ENCODE measurements at places on chromosomes 1 and 21.

GRCh38 chr1:111618081-111618480 lies 1.5 kb upstream of the RAP1A start:
- DNase-seq: no peak

GRCh38 chr21:43338951-43339350 lies 88.0 kb downstream of the SIK1 start:
- no peak for DNase-seq

- DNase-seq: no peak
Observed at GRCh38 chr1:205719762-205720161, 30.2 kb downstream of the NUCKS1 start.

- DNase-seq: no peak
Observed at GRCh38 chr21:42695697-42696380, 42.4 kb downstream of the PDE9A start.

GRCh38 chr1:178218550-178218949 lies 124.6 kb downstream of the RASAL2 start:
- DNase-seq: no peak

GRCh38 chr1:236741753-236742152 lies 53.3 kb upstream of the MTR start:
- no peak for DNase-seq

- DNase-seq: no peak
Observed at GRCh38 chr1:52238474-52238873, 96.6 kb downstream of the ZFYVE9 start.

- no peak for DNase-seq
Observed at GRCh38 chr1:240004086-240004749, 87.5 kb upstream of the FMN2 start.

GRCh38 chr1:42340093-42340492 lies 5.1 kb upstream of the FOXJ3 start:
- no peak for DNase-seq

GRCh38 chr1:201260236-201260590 lies 23.1 kb upstream of the PKP1 start:
- DNase-seq: no peak

- DNase-seq: no peak
Observed at GRCh38 chr1:93704052-93704451, 22.4 kb upstream of the BCAR3 start.

GRCh38 chr1:10979483-10979920 lies 33.0 kb upstream of the TARDBP start:
- no peak for DNase-seq

DNA sequence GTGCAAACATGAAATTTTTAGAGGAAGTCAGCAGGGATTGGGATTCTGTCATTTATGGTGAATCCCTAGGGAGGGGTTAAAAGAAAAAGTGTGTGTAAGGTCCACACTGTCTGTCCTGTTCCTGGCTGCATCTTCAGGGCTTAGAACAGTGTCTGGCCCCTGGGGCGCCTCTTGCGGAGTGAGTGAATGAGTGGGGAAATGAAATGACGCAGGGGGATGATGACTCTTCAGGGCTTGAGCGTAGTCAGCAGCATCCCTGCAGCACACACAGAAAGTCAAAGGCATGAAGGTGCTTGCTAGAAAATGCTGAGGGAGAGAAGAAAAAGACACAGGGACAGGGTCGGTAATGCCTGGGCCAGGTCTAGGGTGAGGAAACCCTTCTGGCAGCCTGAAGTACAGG lies 57.8 kb downstream of the PGBD5 start:
- DNase-seq: no peak

DNA sequence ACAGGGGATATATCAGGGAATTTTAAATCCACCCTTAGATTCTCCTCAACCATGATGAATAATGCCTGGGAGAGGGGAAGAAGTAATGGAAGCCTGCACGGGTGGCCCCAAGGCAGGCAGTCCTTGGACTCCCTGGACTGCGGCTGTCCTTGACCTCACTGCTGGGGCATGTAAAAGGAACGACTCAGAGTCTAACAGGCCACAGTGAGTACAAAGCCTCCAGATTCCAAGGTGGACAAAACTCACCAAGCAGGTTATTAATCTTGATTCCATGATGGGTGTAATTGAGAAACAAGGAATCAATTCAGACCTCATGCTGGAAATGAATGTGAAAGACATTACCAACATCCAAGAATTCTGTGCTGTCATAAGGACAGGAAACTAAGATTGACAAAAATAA lies 13.0 kb upstream of the ARHGAP29 start:
- DNase-seq: no peak

GRCh38 chr21:44739316-44739715 lies 27.9 kb upstream of the TSPEAR start:
- no peak for DNase-seq

- peak; percentile 87 for DNase-seq
Observed at GRCh38 chr1:111471012-111471411, 2.8 kb upstream of the C1orf162 start.

DNA sequence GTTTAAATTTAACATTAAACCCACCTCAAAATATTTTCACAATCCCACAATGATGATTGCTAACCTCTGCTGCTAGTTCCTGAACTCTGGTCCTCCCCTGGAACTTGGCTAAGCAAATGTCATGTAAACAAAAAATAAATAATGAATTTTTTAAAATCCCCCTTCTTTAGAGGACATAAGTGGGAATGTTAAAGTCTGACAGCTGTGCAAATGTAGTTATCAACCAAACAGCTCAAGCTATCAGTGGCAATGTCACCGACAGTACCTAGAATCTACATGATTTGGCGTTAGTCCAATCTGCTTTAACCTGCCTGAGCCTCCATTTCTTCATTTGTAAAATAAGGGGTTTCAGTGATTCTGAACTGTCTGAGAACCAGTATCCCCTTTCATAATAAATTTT lies 67.7 kb downstream of the GDAP2 start:
- DNase-seq: no peak

GRCh38 chr21:38639571-38640354 lies 141.5 kb upstream of the ERG start:
- DNase-seq: no peak

GRCh38 chr1:4106731-4107130 lies 206.7 kb upstream of the C1orf174 start:
- no peak for DNase-seq

GRCh38 chr1:114638910-114639309 lies 30.9 kb downstream of the DENND2C start:
- DNase-seq: no peak

- DNase-seq: no peak
Observed at GRCh38 chr1:5811419-5811818, 180.8 kb downstream of the NPHP4 start.

DNA sequence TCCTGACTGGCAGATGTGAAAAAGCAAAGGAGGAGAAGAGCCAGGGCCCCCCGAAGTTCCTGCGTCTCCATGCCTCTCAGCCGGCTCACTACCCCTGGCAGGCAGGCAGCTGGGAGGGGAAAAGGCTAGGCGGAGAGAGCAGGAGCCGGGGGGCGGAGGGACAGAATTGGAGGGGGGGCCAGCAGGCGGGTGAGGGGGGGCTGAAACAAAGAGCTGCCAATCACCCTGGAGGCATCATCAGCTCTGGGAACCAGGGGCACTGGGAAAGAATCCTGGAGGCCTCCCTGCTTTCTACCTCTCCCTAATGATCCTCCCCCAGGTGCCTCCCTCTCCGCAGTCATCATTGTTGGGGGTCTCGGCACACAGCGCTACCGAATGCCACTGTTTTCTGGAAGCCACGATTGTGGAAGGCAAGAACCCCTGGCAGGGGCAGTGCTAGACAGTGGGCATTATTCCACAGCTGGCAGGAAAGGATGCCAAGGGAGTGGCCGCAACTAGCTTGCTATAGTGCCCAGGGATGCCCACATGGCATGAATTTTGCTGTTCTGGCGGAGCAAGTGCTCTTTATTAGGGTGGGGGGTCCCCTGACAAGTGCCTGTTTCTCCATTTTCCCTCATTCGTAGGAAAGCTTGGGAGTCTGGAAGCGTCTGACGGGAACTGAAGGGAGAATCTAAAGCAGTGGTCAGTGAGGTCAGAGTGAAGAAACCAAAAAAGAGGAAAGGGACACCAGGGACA lies at the start of gene THBS3:
THBS3 (minus strand) TSS at position 92 of the 735 bp plus-strand sequence; CDS start at position 71, 21 bp downstream.
- DNase-seq: no peak

DNA sequence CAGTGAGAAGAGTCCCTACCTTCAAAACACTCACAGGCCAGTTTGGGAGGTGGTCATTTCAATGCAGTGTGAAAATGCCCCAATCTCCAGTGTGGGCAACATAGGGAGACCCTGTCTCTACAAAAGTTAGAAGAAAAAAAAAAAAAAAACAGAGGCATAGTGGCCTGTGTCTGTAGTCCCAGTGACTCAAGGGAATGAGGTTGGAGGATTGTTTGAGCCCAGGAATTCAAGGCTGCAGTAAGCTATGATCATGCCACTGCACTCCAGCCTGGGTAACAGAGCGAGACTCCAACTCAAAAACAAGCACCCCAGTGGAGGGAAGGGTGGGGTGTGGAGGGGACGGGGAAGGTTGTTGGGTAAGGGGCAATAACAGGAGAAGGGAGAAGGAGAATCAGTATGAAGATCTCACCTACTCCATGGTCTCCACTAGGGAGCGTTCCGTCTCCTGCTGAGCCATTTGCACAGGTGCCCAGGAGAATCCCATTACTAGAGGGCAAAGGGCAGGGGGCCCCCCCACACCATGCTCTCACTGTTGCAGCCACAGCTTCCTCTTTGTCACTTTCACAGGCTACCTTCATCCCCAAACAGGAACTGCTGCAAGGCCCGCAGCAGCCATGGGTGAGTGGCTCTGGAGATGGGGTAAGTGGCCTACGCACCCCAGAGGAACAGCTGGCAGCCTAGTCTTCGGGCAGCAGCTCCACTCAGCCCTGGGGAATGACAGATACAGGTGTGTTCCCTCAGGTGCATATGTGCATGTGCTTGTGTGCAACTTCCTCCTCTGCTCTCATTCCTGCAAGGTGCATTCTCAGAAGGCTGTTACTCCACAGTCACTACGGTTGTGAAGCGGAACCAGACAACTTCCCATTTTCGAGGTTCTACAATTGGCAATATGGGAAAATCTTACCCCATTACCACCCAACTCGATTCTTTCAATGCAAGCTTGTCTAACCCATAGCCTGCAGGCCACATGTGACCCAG lies 87.9 kb upstream of the LYST start:
- DNase-seq: peak; percentile 81

DNA sequence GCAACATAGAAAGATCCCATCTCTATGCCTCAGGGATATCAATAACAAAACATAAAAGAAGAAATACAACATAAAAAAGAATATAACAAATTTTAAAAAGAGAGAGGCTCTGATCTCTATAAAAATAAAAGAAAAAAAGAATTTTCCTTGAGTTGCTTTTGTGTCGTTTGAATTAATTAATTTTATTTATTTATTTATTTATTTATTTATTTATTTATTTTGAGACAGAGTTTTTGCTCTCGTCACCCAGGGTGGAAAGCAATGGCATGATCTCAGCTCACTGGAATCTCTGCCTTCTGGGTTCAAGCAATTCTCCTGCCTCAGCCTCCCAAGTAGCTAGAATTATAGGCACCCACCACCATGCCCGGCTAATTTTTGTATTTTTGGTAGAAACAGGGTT lies 8.5 kb downstream of the F11R start:
- no peak for DNase-seq

- DNase-seq: peak; percentile 18
Observed at GRCh38 chr1:173914366-173914871, 2.7 kb downstream of the SERPINC1 start.

- no peak for DNase-seq
Observed at GRCh38 chr1:162222014-162222413, 152.5 kb downstream of the NOS1AP start.

- no peak for DNase-seq
Observed at GRCh38 chr1:230379928-230380327, 46.2 kb downstream of the PGBD5 start.

DNA sequence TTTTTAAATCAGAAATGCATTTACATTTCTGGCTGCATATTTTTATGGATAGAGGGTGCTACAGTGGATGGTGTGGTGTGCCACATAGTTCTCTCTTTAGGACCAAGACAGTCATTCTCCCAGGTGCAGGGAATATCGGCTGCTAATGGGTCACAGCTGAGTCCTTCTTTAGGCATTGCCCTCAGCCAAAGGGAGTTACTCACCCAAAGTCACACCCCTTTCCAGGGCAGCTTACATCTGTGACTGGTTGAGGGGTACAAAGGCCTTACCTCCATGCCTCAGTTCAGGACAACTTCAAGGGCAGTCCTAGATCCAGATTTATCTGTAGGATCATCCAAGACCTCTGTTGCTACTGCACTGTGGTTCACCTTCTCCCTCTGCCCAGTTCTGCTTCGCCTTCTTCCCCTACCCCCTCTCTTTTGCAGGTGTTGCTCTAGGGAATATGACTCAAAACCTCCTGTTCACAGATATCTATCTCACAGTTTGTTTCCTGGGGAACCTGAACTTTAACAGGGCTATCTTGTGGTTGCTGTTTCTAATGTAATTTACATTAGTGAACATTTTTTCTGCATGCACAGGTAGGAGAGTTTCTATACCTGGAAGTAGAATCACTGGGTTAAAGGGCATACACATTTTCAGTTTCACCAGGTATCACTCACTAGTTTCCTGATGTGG lies 413.9 kb downstream of the RPS6KC1 start:
- no peak for DNase-seq

DNA sequence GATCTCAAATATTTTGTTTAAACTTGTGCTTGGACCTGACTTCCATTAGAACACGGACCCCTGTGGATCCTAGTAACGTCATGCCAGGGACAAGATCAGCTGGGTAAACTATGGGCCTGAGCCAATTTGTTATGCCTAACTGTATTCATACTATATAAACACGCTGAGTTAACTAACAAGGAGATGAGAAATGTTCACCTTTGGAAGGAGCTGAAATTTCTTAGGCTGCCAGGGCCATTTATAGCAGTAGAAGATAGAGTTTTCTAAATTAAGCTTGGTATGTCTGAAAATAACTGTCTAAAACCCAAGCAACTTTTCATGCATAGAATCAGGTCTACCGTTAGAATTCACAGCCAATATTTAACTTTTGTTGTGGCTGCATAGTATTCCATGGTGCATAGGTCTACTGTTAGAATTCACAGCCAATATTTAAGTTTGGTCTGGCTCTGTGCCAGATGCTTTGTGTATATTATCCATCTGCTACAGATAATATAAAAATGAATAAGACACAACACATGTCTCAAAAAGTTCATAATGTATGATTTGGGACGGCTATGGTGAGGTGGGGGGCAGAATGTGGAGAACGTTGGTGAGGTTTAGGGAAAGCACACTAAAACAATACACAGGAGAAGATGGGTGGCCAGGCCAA lies 61.5 kb downstream of the NMNAT2 start:
- no peak for DNase-seq

DNA sequence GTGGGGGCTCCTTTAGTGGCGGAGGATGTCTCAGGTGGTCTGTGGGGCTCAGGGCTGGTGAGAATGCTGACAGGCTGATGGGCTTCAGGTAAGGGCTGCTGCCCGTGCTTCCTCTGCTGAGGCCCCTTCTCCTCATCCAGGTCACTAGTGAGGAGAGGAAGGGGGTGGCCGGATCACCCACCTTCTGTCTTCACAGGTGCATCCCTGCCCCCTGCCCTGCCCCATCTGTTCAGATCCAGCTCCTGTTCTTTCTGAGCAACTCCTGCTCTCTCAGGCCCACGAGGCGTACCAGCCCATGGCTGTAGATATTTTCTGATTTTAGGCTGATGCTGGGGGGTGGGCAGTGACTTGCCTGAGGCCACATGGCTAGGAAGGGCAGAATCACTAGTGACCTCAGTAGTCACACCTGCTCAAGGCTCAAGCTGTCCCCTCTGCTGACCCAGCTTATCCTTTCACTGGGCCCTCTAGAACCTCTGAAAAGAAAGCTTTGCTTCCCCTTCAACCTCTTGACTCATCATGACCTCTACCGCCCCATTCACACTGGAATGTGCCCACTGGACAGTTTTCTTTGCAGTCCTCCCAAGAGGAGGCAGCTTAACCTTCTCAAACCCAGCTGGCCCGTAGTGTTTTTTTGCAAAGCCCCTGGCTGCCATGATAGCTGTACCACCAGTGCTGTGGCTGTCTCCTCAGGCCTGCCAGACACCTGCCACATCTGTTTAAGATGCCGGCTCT lies 14.8 kb downstream of the DCST2 start:
- DNase-seq: no peak

Data from CD4-positive, alpha-beta T cell treated with Interleukin-4 for 1 hour (primary cell).